ENCODE measurements at places on chromosomes 13 and 19.

- peak; percentile 20 for DNase-seq
Observed at GRCh38 chr19:42154471-42155323, 22.5 kb upstream of the POU2F2 start.

DNA sequence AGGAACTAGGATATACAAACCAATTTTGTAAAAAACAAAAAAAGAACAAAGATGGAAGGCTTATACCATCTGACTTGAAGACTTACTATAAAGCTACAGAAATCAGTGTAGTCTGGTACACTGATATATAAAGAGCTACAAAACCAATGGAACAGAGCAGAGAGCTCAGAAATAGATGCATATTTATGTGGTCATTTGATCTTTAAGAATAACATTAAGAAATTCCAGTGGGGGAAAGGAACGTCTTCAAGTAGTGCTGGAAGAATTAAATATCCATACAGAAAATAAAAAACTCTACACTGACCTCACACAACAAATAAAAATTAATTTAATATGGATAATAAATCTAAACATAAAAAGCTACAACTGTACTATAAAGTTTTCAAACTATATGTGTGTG lies 317.0 kb downstream of the ENOX1 start:
- DNase-seq, result no peak

DNA sequence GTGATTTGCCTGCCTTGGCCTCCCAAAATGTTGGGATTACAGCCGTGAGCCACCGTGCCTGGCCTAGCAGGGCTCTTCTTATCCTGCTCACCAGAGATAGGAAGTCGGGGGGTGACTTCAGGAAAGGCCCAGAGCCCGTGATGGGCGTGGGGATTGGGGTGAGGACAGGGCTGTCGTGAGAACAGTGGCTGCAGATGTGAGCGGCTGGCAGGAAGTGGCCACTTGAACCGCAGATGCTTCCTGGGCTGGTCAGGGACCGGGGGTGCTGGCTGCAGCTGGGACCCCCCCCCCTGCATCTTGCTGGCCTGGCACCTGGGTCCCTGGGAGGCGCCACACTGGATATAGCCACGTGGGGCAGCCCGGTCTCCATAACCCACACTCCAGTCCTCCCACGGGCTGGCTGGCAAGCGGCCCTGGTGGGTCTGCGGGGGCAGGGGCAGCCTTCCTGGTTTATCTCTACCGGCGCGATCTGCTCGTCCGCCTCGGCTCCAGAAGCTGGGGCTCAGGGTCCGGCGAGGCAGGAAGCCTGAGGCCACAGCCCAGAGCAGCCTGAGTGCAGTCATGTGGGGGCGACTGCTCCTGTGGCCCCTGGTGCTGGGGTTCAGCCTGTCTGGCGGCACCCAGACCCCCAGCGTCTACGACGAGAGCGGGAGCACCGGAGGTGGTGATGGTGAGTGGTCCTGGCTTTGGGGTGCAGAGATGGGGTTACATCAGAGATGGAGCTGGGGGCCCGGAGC lies at the start of gene F2RL3:
F2RL3 (plus strand) TSS at position 371 of the 737 bp plus-strand sequence; CDS start at position 562, 191 bp downstream.
- no peak for DNase-seq

- DNase-seq, result no peak
Observed at GRCh38 chr13:93959796-93960533, 519.5 kb downstream of the DCT start.

- no peak for DNase-seq
Observed at GRCh38 chr19:17557466-17557865, 2.0 kb downstream of the COLGALT1 start.

GRCh38 chr13:100231176-100231575 lies 142.3 kb downstream of the PCCA start:
- DNase-seq, result no peak

DNA sequence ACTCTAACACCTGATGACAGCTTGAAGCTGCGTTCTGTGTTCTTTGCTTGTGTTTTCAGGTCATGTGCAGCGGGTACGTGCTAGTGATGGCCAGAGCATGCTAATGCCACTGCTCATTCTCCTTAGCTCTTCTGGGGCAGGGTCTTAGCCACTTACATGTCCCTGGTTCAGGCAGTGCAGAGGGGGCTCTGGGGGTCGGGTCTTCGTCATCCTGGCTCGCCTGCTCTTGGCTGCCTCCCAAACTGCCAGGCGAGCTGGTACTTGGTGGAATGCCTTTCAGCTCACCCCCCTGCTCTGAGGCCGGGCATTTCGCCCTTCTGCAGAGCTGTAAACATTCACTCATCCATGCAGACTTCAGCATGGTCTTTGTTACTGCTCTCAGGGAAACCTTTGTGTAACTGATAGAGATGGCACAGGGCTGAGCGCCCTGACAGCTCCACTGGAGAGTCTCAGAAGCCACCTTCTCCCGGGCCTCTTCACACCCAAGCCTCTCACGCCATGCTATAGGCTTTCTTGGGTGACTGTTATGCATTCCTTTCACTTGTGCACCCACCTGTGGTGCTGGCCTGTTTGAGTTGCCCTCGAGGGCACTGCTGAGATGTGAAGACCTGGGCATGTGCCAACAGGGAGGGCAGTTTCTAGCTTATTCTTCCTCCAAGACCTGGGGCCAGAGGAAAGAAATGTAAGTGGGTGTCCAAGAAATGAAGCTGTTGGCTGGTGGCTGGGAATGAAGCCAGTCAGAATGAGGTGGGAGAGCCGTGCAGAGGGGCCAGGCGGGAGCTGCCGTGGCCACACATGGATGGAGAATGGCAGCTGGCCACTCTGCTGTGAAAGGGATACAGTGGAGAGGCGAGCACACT lies 24.4 kb downstream of the FAM124A start:
- DNase-seq, result no peak

GRCh38 chr19:633786-634639 lies 676 bp upstream of the POLRMT start:
- no peak for DNase-seq

DNA sequence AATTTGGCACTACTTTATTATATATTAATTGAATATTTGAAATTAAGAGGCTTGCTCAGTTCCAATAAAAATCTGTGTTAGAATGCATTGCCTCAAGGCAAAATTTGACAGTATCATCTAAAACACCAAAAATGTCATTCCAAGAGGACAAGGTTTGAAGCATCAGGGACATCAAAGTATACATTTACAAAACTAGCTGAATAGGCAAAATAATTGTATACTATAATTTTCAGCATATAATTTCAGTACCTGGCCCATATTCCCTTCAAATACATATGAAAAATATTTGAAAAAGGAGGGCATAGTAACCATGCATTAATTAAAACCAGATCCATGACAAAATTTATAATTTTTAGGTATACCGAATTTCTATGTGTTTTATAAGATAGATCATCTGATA lies 963.8 kb downstream of the PCDH9 start:
- no peak for DNase-seq

GRCh38 chr13:46172531-46172991 lies 9.4 kb downstream of the LCP1 start:
- DNase-seq, result no peak

GRCh38 chr13:95245071-95245470 lies 56.2 kb downstream of the ABCC4 start:
- DNase-seq, result no peak

GRCh38 chr19:12574036-12574435 lies 22.8 kb upstream of the ZNF564 start:
- no peak for DNase-seq

DNA sequence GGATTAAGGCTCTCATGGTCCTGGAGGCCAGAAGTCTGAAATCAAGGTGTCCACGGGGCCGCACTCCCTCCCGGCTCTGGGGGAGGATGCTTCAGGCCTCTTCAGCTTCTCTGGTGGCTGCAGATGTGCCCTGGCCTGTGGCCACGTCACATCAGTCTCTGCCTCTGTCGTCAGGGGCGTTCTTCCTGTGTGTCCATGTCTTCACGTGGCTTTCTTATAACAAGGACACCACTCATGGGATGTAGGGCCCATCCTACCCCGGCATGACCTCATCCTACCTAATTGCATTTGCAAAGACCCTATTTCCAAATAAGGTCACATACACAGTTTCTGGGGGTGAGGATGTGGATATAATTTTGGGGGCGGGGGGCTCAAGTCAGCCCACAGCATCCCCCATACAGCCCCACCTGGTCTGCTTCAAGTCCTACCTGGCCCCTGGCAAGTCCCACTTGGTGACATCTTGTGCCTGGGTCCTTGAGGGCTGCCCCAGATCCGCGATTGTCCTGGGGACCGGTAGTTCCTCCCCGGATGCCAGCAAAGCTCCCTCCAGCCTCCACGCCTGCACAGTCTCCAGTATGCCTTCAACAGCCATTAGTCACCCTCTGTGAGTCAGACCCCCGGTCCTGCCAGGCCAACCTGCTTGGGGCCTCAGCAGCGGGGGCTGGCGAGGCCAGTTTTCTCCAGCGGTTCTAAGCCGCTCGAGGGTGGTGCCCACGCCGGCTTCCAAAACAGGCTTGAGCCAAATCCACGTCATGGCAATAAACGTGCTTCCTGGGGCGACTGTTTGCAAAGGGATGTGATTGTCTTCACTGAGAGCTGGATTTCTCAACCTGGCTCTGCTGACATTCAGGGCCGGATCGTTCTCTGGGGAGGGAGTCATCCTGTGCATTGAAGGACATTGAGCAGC lies 32.2 kb downstream of the MYO9B start:
- peak; percentile 81 for DNase-seq

DNA sequence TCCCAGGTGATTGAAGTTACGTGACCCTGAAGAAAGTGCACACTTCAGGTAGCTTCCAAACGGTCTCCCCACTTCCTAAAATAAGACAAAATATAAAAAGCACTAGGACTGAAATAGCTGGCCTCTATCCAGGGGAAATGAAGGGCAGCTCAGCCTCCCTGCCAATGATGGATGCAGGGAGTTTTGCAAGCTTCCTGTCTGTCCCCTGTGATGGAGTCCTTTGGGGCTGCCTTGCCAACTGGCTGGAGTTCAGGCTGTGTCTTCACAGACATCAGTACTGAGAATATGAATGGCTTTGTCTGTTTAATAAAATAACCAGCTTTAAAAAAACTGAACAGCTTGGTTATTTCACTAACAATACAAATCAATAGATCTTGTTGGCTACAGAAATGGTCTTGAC lies 101.4 kb upstream of the GPR12 start:
- DNase-seq, result no peak

- DNase-seq, result no peak
Observed at GRCh38 chr13:19960653-19960976, 2.1 kb downstream of the ZMYM2 start.

DNA sequence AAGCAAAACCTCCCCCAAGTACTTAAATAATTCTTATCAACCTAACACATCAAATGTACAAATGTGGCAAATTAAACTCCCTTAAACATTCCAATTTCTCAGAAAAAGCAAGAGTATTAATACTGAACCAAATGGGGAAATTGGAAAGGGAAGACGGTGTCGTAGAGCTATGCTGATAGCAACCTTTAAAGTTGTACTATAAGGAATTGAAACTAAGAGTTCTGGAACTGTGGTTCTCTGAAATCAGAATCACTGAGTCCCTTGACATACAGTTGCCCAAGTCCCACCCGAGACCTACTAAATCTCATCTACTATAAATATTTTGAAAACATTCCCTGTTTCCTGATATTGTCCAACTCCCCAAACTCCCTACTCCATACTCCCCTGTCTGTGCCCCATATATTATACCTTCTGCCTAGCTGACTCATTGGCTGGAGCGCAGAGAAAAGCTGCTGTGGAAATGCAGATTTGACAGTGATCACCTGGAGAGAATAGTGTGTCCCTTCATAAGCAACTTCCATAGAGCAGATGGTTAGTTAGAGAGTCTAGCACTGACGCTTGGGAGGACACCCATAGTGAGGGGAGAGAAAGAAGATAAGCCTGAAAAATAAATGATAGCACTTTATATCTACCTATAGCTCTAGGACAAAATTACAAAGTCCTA lies 51.4 kb upstream of the ITM2B start:
- no peak for DNase-seq

DNA sequence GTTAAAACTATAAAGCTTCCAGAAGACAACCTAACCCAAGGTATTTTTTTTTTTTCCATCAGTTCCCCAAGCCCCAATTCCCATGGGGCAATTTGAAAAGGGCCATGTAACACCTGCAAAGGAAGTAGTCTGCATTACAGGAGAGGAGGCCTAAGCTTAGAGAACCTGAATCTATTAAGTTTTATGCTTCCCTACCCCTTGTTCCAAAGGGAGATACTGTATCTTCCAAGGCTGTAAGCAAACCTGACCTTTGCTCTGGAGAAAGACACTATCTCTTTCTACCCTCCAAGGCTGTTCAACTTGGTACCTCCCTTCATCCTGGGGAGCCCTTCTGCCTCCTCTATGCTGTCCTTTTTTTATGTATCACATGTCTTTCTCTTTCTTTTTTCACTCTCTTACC lies 15.0 kb downstream of the KATNAL1 start:
- no peak for DNase-seq
